ENCODE measurements at places on chromosomes 7 and 10.
A peak's percentile ranks its signal among the peaks of the same experiment; 100 is the strongest.

GRCh38 chr7:101902680-101903514 is 85.5 kb downstream of the CUX1 start:
- DNase-seq, result no peak

- DNase-seq, result no peak
Observed at GRCh38 chr7:91280604-91281003, 16.4 kb downstream of the FZD1 start.

DNA sequence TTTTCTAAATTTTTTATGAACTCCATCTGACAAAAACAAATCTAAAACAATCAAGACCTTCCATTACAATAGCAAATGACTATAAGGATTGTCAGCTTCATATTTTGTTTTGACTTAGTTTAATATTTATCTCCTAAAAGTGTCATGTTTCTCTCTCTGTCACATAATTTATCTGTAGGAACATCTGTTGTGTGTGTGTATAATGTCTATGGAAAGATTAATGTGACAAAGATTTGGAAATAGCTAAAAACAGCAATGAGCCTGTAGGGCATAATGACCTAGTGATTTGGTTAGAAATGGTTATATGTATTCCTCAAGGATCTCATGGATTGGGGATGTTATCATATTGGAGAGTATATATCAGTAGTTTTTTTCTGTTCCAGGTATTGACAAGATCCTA is 69.6 kb upstream of the MDFIC start:
- DNase-seq, result no peak

DNA sequence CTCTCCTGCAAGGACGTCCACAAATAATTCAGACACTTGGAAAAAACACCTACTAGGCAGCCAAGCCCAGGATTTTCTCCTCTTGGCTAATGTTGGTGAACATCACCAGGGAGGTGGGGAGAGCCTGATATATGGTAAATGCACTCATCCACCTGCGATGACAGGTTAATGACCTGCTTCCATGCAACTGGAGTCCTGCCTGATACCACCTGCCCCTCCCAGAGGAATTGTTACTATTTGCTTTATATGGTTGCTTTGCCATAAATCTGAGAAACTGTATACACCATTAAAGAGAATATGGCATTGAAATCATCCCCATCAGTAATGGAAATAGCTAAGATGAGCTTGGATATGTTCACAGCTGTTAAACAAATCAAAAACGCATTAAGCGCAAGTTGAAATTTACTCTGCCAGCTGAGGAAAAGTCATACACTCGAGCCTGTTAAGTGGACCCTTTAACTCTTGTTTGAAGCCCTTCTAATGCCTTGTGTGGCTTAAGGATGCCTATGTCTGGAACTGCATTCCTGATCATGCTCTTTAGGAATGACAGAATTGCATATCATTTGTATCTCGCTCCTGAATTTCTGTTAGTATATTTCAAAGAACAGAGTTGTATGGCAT is 208.3 kb downstream of the PRPF18 start:
- DNase-seq, result no peak

GRCh38 chr10:95783741-95784140 is 27.8 kb downstream of the ENTPD1 start:
- no peak for DNase-seq

- no peak for DNase-seq
Observed at GRCh38 chr10:5551531-5552375, 27.0 kb downstream of the CALML3 start.

- no peak for DNase-seq
Observed at GRCh38 chr7:144820552-144820951, 15.3 kb downstream of the TPK1 start.

- no peak for DNase-seq
Observed at GRCh38 chr10:114962441-114962840, 24.4 kb downstream of the TRUB1 start.

- no peak for DNase-seq
Observed at GRCh38 chr10:33303988-33304387, 30.5 kb downstream of the NRP1 start.

- no peak for DNase-seq
Observed at GRCh38 chr7:69674701-69675182, 76.5 kb downstream of the AUTS2 start.

- peak; percentile 51 for DNase-seq
Observed at GRCh38 chr10:86664341-86665217, 3.7 kb upstream of the LDB3 start.

DNA sequence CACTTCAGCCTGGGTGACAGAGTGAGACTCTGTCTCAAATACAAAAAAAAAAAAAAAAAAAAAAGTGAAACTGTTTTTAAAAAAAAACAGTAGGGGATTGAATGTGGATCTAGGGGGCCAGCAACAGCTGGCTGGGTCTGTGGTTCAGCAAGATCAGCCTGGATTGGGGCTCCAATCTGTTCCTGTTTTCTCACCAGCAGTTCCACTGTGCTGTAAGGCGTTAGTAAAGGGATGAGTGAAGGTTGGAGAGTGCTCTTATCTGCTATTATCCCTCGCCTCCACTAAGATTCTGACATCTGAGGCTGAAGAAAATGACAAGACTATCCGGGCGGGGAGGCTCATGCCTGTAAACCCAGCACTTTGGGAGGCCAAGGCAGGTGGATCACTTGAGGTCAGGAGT is 41.6 kb upstream of the GTF2IRD1 start:
- no peak for DNase-seq

DNA sequence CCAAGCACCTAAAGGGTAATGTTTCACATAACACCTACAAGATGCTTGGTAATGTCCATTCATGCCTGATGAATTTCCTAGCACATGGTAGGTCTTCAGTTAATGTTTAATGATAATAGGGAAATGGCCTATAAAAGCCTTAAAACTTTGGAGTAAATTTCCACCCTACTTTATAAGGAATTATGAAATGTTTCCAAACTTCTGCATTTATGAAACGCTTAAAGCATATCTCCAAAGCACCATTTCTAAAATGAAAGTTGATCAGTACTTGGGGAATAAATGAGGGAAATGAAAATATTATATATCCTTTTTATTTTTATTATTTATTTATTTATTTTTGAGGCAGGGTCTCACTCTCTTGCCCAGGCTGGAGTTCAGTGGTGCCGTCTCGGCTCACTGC is 51.8 kb downstream of the INPP5F start:
- no peak for DNase-seq

DNA sequence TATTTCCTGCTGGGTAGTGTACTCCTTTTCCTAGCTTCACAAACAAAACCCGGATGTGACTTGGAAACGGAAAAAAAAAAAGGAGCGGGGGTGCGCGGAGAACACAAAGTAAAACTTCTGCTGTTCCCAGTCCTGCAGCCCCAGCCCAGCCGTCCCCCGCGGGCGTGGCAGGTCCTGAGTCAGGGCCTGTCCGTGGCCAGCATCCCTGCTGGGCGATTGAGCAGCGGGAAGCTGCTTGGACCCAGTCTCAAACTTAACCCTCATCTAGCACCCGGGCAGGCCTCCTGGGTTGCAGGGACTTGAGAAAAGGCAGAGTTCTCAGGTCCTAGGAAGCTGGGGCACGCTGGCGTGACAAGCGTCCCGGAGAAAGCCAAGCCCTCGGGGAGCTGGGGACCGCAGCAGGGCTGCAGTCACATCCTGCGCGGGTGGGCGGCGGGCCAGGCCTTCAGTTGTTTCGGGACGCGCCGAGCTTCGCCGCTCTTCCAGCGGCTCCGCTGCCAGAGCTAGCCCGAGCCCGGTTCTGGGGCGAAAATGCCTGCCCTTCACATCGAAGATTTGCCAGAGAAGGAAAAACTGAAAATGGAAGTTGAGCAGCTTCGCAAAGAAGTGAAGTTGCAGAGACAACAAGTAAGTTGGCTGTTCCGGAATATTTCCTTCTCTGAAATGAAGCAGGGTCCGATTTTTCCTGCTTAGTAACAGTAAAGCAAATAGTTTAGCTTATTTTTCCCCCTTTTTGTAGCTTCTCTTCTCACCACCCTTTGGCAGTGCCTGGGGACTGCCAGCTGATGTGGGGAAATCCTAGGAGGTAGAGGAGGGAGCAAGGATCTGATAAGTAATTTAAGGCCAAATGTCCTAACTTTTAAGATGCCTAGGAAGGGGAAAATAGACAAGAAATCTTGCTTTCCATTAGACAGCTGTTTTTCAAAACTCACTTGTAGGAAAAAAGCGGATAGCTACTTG is at the start of gene GNG11:
TSS of gene GNG11 (plus strand) at position 129 of the 960 bp plus-strand sequence. CDS start at position 532, 403 bp downstream.
- DNase-seq, result peak; percentile 67

DNA sequence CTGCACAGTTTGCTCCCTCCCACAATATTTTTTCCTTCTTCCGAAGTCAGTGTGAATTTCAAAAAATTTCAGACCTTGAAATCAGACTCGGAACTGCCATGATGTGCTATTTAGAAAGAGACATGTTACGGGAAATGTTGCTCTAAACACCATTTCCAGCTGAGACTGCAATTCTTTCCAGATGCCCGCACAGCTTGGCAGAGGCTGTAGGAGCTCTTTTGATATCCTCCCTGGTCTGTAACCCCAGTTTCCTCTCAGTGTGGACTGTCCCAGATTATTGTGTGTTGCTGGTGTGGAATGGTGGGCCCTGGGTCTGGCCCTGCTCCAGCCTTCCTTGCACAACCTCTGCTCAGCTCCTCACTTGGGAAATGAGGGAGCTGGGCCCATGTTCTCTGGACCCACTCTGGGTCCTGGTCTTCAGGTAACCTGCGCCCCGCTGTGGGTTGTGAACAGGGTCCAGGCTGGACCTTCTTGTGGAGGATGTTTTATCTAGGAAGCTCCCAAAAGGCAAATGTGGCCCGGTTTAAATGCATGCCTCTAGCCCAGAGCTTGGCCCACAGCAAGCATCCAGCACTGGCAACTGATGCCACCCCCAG is 172.8 kb upstream of the CXCL12 start:
- no peak for DNase-seq

DNA sequence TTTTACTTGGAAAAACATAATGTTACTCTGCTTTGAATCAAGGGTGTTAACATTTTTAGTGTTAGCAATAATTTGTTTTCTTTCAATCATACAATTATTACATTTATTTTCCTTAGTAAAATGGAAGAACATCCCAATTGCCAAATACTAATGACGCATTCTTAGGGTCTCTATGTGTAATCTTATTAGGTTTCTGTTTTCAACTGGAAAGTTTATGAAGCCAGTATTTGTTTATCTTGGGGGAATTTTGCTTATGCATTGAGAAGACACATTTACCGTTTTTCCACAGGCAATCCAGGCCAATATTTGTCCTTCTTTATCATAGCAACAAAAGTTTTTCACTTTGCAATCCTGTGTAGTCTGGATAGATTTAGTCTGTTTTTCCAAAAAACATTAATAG is 134.5 kb downstream of the CPED1 start:
- DNase-seq, result no peak

DNA sequence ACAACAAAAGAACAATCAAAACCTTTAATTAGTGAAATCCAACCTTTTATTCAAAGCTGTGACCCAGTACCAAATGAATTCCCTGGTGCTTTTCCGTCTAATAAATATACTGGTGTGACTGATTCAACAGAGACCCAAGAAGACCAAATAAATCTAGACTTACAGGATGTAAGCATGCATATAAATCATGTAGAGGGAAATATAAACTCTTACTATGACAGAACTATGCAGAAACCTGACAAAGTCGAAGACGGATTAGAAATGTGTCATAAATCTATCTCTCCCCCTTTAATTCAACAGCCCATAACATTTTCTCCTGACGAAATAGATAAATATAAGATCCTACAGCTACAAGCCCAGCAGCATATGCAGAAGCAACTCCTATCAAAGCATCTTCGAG is 540.6 kb upstream of the TEX47 start:
- no peak for DNase-seq

GRCh38 chr10:58868736-58869435 is 307.6 kb upstream of the PHYHIPL start:
- no peak for DNase-seq

- no peak for DNase-seq
Observed at GRCh38 chr7:12961910-12962480, 274.6 kb downstream of the ARL4A start.

DNA sequence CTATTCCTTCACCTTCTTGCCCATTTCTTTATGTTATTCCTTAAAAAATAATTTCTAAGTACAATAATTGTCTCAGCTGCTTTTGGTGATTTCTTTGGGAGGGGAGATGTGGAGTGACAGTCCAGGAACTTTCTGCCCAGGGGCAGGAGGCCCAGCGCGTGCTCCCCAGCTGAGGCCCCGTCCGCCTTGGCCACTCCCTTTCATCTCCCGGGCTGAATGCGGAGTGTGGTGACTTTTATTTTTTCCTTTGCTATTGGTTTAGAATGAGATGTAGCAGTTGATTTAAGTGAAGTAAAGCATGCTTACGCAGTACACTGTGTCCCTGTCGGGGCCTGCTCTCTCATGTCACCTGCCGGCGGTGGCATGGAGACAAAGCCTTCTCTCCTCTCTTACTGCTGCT is 141.6 kb downstream of the MGMT start:
- no peak for DNase-seq

GRCh38 chr7:121187676-121188075 is 141.1 kb upstream of the WNT16 start:
- DNase-seq, result no peak

GRCh38 chr10:132271458-132272230 is 36.1 kb downstream of the STK32C start:
- DNase-seq, result no peak

DNA sequence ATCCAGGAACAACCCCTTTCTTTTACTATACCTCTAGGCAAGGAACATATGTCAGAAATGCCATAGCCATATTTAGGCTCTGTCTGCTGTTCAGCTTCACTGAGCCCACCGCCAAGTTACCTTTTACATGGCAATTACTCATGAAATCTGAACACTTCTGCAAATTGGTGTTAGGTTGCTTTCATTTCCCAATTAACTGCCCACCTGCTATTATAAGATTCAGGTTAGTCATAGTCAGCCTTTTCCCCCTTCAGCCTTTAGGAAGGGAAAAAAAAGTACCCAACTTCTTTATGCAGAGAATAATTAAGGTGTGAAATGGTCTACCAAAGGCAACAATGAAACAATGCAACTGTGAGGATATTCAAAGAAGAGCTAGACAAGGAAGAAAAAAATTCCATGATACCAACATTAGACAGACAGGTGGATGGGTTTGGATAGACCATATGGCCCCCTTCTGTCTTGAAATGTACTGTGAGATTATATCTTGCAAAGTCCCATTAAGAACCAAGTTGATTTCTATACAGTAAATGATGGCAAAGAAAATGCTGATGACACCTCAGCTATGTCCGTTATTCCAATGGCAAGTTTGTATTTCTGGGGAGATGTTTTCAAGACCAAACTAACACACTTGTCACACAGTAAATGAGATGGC is 442.1 kb upstream of the NRP1 start:
- DNase-seq, result no peak

DNA sequence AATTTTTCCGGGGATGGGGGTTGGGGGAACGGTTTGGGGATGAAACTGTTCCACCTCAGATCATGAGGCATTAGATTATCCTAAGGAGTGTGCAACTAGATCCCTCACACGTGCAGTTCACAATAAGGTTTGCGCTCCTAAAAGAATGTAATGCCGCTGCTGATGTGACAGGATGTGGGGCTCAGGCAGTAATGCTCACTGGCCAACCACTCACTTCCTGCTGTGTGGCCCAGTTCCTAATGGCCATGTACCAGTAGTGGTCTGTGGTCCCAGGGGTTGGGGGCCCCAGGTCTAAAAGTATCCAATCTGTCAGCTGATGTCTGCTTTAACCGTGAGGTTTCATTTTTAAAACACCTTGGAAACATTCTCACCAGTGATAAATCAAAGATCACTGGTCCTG is 2.2 kb downstream of the STN1 start:
- DNase-seq, result no peak

- DNase-seq, result no peak
Observed at GRCh38 chr7:145216866-145217265, 381.0 kb upstream of the TPK1 start.

GRCh38 chr7:7176406-7177043 is 5.8 kb upstream of the C1GALT1 start:
- peak; percentile 59 for DNase-seq
